ENCODE measurements at places on chromosomes 11 and 22.

- no peak for DNase-seq
These were observed 22.7 kb upstream of the XBP1 start for GRCh38 chr22:28822930-28823551.

DNA sequence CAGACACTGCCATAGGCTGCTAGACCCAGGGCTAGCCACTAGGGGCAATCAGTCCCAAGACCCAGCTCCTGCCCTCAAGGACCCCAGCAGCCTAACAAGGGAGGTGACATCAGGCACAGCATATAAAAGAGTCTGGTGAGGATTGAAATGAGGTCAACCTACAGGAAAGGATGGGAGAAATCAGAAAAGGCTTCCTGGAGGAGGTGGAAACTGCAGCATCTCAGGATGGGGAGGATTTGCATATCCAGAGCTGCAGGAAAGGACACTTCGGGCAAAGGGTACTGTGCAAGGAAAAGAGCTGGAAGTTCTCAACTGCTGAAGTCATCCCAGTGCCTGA, 2.9 kb upstream of the ARFGAP2 start:
- peak; percentile 70 for DNase-seq

- no peak for DNase-seq
These were observed 33.4 kb downstream of the ADM start for GRCh38 chr11:10338287-10338686.

DNA sequence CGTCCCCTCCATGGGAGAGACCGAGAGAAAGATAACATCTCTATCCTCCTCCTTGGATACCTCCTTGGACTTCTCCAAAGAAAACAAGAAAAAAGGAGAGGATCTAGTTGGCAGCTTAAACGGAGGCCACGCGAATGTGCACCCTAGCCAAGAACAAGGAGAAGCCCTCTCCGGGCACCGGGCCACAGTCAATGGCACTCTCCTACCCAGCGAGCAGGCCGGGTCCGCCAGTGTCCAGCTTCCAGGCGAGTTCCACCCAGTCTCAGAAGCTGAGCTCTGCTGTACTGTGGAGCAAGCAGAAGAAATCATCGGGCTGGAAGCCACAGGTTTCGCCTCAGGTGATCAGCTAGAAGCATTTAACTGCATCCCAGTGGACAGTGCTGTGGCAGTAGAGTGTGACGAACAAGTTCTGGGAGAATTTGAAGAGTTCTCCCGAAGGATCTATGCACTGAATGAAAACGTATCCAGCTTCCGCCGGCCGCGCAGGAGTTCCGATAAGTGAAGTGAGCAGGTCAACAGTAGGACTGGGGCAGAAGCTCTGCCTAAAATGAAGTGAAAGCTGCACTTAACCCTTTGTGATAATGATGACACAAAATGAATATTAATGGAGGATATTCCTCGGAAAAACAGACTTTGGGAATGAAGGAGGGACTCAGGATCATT, 65.3 kb downstream of the WNT11 start:
- DNase-seq = no peak

- DNase-seq = no peak
These were observed 18.1 kb downstream of the RNF141 start for GRCh38 chr11:10522921-10523320.

GRCh38 chr11:102111787-102112508, 1.7 kb downstream of the YAP1 start:
- peak; percentile 91 for DNase-seq

GRCh38 chr22:27737521-27737920, 64.0 kb downstream of the MN1 start:
- DNase-seq = no peak

DNA sequence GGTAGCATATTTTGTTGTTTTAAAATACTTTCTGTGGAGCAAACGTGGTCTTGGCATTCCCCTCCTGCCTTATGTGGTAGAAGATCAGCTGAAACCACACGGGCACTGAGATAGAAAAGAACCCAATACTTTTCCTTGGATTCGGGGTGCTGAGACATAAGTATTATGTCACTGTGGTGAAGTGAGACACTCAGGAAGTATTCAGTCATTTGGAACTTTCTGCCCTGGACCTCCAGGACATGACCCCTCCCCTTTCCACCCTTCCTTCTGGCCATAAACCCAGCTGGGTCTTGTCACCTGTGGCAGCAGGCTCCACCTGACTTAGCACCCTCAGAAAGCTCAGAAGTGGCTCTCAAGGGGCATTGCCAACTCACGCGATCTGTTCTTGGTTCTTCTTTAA, 123.4 kb downstream of the SWAP70 start:
- DNase-seq = no peak

- DNase-seq = peak; percentile 68
These were observed at the start of gene SIRT3 for GRCh38 chr11:235997-236773. SIRT3 (minus strand) TSS chr11:236342; CDS start chr11:236328, 14 bp downstream.

DNA sequence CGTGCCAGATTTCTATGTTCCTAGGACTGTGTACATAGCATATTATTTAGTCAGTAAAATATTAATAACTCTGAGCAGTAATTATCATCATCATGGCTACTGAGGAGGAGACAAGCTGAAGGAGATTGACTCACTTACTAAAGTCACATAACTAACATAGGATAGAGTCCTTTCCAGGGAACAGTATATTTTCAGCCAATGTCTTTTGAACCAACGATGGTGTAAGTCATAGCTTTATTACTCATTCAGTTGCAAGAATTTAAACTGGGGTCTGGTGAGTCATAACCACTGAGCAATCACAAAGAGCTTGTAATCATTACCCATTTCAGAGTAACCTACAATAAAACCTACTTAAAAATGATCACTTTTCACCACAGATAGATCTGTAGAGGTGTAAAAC, 1564.8 kb upstream of the TENM4 start:
- peak; percentile 37 for DNase-seq

GRCh38 chr11:106276126-106276525, 198.7 kb downstream of the AASDHPPT start:
- DNase-seq = no peak

- no peak for DNase-seq
These were observed 23.8 kb downstream of the SHISAL1 start for GRCh38 chr22:44288913-44289312.

DNA sequence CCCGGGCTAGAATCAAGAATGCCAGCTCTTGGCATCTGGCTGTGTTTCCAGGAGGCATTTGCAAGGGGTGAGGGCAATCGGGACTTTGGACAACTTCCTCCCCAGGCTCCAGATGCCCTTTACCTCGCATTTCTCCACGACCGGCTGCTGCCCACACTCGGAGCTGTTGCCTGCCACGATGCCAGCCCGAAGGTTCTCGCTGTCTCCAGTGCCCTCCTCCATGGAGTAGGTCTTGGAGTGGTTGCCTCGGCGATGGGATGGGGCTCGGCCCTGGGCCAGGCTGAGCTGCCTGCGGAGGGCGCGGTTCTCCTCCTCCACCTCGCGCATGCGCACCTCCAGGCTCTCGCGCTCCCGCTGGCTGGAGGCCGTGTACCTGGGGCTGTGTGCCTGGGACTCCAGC, 270.0 kb downstream of the LARGE1 start:
- no peak for DNase-seq

Measured in foreskin fibroblast (primary cell).